Urothelium cell line (cell line): ENCODE measurements at places on chromosomes 1 and 21.

DNA sequence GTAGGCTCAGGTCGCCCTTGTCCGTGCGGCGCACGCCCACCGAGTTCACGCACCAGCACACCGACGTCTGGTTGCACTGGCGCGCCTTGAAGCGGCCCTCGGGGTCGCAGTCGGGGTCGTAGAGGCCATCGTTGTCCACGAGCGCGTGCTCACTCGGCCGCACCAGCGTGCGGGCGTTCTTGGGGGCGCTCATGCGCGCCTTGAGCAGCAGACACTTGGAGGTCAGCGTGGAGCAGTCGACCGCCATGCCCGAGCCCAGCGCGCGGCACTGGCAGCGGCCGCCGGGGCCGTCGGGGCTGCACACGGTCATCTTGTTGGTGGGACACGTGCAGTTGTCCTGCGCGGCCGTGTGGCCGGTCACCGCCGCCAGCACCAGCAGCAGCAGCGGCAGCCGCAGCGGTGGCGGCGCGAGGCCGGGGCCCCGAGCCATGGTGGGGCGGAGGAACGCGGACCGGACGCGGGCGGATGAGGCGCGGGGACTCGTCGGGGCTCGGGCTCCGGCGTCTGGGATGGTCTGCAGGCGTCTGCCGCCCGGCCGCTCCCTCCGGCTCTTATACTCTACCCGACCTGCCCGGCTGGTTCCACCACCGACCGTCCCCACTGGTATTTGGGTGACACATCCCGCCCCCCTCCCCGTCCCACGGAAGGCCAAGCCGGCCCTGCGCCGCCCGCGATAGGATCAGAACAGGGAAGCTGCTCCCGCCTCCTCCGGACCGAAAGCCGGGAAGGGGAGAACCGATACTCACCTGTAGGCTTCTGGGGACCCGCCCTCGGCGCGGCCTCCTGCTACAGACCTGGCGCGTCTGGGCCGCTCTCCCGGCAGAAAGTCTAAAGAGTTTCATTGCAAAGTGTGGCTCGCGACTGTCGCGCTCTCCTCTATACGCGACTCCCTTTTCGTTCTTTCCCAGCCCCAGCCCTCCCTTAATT, at the start of gene TACSTD2:
TSS of gene TACSTD2 (minus strand) at position 526 of the 927 bp plus-strand sequence. CDS start at position 430, 96 bp downstream.
- DNase-seq = no peak

DNA sequence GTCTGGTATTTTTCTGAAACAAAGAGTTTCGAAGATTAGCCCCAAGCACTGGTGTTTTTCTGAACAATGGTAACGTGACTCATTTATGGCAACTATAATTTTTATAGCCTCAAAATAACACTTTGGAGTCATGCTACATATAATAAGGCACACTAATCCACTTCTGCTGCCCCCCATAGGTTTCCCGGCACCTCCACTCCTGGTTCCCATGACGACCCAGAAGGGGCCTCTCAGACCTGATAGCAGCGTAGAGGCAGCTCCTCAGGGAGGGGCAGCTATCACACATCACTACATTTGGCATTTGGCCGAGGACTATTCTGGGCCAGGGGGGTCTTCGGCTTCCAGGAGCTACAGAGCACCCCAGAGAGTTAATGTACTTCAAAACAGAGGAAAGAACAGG, 23.3 kb downstream of the CAPN8 start:
- no peak for DNase-seq

DNA sequence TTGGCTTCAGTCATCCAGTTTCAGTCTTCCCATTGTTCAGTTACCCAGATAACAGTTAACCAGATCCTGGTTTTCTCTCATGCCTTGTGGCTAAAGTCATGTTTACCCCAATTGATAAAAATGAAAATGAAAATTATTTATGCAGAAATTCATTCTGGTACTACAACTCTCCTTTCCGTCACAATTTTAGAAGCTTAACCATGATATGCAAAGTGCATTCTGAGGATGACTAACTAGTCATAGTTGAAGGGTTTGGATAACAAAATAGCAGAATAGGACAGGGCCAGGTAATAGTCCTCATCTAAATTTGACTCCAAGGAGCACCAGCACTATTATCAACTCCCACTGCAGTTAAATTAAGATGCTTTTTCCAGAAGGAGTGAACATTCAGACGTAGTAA, 94.7 kb downstream of the NTMT2 start:
- DNase-seq = no peak

DNA sequence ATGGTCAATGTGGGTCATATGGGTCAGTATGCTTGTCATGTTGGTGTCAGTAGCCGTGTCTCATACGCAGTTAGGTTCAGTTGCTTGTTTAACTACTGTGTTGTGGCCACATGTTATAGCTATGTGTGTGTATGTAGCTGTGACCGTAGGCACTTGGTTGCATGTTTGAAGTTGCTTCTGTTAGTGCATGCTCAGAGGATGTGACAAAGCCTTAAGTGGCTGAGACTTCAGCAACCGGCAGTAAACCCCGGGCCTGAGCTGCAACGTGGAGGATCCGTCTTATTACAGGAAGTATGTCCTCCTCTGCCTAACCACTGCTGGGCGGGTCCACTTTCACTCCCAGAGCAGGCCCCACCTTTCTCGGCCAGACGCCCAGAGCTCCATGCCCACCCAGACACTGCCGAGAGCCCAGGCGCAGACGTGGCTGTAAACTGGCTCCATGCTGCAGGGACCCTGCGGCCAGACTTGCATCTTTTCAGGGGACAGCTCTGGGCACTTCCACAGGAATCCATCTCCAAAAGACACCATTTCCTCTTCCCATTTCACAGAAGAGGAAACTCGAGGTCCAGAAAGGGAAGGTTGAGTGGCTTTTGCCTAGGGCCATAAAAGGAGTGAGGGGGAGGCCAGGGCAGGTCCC, 2.2 kb downstream of the TCEA3 start:
- peak; percentile 63 for DNase-seq

DNA sequence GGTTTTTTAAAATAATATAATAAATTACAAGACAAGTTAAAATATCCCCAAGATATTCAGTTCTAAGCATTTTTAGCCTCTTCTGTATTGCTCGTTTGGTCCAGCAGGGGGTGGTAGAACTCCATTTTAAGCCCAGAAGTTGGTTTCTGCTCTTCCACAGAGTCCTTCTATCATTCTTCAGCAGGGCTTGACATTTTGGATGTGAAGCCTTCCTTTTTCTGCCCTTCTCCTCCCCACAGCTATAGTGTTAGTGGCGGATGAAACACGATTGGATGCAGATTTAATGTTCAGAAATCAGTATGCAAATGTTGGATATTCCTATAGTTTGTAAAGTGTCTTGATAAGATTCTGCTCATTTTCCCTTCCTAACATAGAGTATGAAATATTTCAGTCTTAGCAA, 1.4 kb downstream of the NCAM2 start:
- peak; percentile 36 for DNase-seq

DNA sequence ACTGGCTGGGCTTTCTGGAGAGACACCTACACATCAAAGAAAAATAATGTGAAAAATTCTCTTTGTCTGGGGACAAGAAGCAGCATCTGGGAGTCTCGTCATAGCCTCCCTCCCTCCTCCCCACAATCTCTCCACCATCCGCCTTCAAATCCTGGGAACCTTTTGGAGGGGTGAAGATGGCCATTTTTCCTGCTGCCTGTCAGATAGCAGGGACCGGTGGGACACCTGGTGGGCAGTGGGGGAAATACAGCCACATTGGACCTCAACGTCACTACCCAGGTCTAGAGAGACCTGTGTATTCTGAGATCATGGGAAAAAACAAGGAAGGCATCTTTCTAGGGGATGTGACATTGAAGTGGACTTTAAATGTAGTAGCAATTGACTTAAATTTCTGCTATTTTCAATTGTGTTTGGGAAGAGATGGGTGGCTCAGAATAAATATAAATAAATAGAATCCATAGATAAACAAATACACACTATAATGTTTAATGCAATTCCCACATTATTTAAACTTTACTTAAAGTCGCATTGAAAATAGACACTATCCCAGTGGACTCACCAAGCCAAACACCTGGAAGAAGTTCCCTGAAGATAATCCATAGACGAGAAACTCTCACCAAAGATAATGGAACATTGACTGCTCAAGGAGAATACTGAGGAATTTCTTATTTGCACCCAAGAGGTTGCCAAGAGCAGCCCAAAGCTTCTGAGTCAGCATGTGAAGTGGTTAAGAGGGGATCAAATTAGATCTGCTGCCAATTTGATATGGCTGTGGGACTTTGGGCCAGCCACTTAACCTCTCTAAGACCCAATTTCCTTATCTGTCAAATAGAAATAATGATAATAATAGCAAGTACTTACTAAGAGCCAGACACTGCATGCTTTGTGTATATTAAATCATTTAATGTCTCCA, 147.6 kb upstream of the CAMK1G start:
- DNase-seq = peak; percentile 86

- no peak for DNase-seq
These were observed 40.4 kb downstream of the TARBP1 start for GRCh38 chr1:234438579-234438978.

- DNase-seq = no peak
These were observed 58.2 kb downstream of the ITSN1 start for GRCh38 chr21:33700491-33700890.

DNA sequence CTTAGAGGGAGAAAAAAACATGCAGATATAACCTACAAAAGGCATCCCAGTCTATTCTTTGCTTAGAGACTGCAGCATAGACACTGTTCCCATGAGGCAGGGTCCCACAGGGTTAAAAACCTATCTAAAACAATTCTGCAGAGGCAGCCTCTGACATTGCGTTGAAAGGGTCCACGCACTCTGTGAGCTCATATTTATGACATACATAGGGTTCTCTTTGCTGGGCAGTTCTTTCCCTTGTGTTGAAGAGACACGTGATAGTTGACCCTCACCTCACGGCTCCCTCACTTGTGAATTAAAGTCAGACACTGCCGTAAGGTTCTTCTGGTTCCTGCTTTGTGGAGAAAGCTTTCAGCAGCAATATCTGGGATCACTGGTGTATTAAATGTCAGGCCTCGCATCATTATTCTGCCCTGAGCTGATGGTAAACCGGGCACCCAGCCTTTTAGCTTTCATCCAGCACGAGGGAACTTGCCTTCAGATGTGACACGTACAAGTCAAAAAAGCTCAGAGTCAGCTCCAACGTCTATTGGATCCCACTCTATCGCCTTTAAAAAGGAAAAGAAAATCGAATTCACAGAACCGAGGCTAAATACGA, 52.8 kb upstream of the HNRNPU start:
- DNase-seq = no peak

DNA sequence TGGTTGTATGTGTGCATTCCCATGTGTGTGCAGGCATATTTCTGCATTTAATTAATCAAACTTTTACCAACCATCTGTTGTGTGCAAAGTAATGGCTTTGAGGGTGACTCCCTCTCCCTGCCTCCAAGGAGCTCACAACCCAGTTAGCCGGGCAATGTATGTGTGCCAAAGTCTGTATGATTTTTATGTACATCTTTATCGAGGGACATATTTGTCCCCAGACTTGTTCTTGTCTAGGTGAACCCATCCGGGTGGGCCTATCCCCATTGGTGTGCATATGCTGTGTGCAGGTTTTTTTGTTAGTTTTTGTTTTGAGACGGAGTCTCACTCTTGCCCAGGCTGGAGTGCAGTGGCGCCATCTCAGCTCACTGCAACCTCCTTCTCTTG, 1.8 kb downstream of the SYTL1 start:
- DNase-seq = no peak

GRCh38 chr1:209688746-209689234, 13.6 kb downstream of the G0S2 start:
- peak; percentile 18 for DNase-seq

DNA sequence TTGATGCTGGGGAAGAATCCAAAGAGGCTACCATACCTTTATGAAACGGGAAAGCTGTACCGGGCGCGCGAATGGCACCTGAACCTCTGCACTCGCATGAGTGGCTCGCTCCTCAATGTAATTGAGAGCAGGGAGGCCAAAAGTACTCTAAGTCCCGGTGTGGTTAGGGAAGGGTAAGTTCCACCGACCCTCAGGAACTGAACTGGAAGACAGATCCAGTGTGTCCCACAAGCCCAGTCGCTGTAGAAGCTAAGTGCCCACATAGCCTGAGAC, 1.0 kb downstream of the GATAD2B start:
- DNase-seq = no peak

DNA sequence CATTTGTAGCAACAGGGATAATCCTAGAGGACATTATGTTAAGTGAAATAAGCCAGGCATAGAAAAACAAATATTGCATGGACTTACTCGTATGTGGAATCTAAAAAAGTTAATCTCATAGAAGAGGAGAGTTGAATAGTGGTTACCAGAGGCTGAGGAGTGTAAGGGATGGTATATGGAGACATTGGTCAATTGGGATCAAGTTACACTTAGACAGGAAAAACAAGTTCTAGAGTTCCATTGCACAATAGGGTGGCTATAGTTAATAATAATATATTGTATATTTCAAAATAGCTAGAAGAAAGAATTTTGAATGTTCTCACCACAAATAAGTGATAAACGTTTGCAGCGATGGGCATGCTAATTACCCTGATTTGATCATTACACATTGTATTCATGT, 354.6 kb downstream of the SEC16B start:
- no peak for DNase-seq
